Fibroblast of skin of left quadriceps (primary cell): ENCODE measurements at places on chromosomes 3 and 15.

DNA sequence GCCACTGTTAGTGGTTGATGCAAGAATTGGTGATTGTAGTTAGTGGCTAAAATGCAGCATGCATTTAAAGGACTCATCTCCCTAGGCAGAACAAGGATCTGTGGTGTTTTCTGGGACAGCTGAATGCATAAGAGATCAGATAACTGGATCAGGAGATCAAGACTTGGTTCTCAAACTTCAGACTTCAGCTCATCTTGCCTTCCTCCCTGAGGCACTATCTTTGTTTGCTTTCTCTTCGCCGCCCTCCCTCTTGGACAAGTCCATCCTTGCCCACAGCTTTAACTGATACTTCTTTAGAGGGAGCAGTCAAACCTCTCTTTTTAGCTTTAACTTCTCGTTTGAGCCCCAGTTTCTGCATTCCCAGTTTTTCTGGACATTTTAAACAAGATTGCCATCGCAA lies 195.4 kb upstream of the TPRG1 start:
- DNase-seq = no peak

GRCh38 chr3:146241523-146242240 lies 9.2 kb downstream of the PLSCR4 start:
- DNase-seq = no peak

DNA sequence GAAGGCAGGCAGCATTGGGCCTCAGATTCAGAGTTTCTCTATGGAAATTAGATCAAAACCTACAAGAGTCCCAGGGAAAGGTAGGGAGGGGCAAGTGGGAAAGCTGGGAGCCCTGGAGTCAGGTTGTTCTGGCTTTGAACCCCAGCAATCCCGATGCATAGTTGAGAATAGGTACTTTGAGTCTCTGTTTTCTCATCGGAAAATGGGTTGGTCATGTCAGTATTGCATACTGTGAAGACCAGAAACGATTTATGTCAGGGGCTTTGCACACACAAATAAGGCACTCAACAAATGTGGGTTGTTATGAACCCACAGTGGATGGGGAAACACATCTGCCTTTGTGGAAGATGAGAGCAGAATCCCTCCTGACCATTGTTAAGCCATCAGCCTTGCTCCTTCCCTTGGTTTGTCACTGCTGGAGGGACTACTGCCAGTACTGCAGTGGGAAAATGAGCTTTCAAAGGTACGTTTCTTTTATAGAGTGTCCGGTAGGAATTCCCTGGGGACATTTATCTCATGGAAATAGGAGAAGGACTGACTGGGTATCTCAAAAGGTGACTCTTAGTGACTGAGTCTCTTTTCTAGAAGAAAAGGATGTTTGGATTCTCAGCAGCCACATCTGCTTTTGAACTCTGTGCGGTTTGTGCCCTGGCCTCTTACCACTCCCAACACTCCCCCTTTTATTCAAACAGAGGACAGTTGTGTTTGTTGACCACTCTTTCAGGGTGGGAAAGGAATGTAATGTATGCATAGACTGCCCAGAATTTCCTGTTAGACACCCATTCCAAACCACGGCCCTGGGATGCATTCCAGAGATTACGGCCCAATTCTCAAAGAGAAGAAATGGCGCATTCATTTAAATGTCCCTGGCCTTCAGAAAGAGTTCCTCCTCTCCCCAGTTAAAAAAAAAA lies 54.6 kb upstream of the VILL start:
- peak; percentile 92 for DNase-seq

- no peak for DNase-seq
These were observed 14.6 kb upstream of the FAM107A start for GRCh38 chr3:58591517-58592510.

DNA sequence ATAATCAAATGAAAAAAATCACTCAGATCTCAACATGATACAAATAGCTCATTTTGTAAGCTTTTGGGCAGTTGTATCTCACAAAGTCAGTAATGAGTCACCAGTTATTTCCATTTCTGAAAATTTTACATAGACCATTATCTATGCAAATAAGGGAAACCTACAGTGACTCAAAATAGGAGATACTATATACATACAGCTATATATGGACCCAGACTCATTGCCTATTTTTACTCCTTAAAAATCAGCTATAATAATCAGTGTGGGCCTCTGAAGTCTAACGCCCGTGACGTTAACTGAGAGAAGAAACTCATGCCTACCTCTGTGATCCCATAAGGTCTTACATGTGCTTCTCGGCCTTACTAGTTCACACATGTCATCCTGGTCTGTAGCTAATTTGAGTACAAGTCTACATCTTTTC lies 31.6 kb downstream of the LRIG1 start:
- no peak for DNase-seq

GRCh38 chr15:42314818-42315217 lies 41.6 kb upstream of the TMEM87A start:
- DNase-seq = no peak

DNA sequence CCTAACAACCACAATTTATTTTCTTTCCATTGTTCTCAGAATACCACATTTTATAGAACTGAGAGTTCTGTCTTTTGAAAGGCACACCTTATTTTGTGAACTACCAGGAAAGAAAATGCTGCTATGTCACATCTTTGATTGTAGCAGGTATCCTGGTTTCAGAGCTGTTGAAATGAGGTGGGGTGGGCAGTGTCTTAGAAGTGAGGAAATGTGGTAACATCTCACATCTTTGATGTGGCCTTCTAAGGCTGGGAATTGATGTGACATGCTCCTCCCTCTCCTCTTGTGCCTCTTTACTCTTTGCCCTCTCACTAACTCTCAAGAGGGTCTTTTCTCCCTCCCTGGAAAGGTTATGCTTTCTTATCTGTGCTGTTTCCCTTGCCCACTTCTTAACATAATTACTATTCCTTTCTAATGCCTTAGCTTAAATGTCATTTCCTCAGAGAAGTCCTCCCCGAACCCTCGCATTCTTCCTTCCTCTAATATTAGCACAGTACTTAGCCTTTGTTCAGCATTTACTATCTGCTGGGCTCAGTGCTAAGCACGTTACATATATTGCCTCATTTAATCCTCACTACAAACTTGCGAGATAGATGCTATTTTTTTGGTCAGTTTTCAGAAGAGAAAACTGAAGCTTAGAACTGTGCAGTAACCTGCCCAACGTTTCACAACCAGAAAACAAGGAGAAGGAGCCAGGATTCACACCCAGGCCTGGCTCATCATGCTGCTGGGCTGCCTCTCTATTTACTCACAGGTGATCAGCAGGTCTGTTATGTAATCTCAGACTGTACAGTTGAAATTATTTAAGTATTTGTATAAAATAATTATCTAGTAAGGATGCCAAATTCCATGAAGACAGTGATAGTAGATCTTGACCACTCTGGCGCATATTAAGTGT lies 24.0 kb upstream of the SPTSSB start:
- DNase-seq = no peak

- no peak for DNase-seq
These were observed 13.5 kb upstream of the ZNF592 start for GRCh38 chr15:84734794-84735479.

DNA sequence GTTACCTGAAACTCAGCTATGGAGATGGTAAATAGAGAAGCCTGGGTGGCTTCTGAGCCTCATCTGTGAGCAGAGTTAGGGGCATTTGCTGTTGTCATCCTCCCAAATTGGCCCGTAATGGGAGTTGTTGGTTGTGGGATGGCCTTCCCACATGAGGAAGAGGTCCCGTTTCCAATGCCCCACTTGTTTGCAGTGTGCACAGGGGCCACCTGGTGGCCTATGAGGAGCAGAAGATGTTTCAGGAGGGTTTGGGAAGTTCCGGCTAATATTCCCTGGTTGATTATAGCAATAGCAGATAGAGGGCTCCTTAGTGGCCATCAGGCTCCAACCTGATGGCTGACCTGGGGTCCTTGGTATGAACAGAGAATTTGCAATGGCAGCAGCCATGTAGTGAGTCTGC lies 1546.5 kb downstream of the OTOL1 start:
- DNase-seq = no peak

GRCh38 chr15:57662802-57663201 lies 43.7 kb upstream of the POLR2M start:
- no peak for DNase-seq

GRCh38 chr3:144263706-144264105 lies 292.1 kb downstream of the DIPK2A start:
- no peak for DNase-seq

DNA sequence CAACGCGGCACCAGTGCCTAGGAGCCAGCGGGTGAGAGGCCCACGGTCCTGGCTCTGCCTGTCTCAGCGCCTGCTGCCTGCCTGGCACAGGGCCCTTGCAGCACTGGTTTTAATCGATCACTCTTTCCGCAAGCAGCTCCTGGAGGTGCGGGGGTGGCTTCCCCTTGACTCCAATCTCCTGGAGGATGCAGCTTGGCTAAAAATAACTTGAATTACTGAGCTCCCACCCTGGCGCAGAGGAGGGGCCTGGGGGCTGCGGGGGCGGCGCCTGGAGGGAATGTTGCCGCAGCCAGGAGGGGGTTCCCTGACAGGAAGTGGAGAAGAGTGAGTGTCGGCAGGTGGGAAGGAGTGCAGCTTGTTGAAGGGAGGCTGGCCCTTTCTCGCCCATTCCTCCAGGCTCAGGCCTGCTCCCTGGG lies 9.9 kb upstream of the RPL29 start:
- peak; percentile 44 for DNase-seq

- DNase-seq = peak; percentile 32
These were observed 6.3 kb upstream of the CDC25A start for GRCh38 chr3:48194446-48195071.

DNA sequence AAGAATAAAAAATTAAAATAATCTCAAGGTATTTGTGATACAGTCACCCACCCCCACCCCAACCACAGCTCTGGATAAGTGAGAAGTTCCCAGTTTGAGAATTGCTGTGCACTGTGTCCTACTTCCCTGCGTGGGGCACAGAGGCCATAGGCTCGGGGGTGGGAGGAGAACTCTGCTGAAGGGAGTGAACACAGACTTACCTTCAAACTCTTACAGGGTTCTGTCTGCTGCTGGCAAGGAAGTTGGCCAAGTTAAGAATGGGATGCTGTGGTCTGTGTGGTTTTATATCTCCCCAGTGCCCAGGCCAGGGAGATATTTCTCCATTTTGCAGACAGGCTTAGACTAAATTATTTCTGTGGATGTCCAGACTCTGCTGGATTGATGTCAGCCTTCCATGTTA lies 37.6 kb downstream of the SPTSSB start:
- DNase-seq = no peak

- DNase-seq = no peak
These were observed 70.0 kb upstream of the CCDC39 start for GRCh38 chr3:180749322-180749721.

- DNase-seq = no peak
These were observed 503.3 kb upstream of the CFAP20DC start for GRCh38 chr3:59553076-59553475.

- DNase-seq = no peak
These were observed 163.5 kb downstream of the GOLGA6L4 start for GRCh38 chr15:84398763-84399701.

DNA sequence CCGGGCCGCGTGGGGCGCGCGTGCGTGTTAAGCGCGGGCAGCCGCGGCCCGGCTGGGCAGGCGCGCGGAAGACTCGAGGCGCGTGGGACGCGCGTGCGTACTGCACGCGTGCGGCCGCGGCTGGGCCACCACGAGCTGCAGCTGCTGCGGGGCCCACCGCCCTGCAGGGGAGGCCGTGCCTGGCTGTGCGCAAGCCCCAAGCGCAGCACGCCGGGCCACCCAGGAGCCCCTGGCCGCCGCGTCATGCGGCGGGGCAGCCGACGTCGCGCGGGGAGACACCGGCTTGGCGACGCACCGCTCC lies 590 bp upstream of the TRIM71 start:
- no peak for DNase-seq

DNA sequence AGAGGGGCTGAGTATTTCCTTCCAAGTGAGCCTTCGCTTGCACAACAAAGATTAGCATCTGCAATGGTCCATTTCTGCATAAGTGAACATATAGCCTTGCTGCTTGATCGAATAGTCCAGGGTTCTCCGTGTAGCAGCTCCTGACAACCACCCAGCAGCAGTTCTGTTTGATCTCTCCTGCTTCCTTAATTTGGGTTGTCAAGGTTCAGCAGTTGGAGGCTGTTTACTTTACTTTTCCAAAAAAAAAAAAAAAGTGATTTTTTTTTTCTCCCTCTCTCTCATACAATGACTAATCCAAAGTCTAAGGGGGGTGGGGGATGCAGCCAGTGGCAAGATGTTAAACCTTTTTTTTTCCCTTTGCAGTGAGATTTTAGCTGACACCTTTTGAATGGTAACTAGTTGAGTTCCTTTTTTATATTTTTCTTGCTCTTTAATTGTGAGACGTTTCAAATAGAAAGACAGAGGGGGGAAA lies 3.6 kb downstream of the FOXP1 start:
- DNase-seq = no peak

DNA sequence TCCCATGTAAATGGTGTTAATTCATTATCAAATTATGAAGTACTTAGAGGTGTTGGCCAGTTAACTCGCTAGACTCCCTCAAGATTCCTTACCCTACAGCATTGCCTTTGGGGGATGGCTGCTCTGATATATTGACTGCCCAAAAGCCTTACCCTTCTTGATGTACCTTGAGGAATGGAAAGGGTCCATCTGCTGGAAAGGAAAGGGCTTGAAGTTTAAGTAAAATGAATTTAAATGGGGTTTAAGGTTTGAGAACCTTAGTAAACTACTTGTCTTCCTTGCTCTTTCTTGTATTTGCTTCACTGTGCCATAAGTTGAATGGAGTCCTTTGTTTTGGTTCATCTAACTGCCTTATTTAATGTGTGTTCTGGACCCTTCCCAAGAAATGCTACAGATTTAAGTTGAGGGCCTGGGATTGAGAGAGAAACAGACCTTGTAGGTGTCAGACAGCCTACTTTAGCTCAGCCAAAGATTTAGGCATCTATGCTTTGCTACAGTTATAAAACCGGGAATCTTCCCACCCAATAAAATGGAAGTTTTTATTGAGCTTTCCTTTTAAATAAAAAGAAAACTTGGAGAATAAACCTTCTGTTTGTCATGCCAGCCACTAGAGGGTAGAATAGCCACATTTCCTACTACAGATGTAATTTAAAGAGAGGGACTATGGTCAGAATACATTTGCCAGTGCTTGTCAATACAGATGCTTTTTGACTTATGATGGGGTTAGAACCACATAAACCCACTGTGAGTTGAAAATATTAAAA lies 25.3 kb downstream of the CMSS1 start:
- peak; percentile 30 for DNase-seq

- DNase-seq = no peak
These were observed 5.0 kb downstream of the MYO5A start for GRCh38 chr15:52523647-52524046.

GRCh38 chr15:61331019-61331418 lies 101.9 kb upstream of the RORA start:
- no peak for DNase-seq

DNA sequence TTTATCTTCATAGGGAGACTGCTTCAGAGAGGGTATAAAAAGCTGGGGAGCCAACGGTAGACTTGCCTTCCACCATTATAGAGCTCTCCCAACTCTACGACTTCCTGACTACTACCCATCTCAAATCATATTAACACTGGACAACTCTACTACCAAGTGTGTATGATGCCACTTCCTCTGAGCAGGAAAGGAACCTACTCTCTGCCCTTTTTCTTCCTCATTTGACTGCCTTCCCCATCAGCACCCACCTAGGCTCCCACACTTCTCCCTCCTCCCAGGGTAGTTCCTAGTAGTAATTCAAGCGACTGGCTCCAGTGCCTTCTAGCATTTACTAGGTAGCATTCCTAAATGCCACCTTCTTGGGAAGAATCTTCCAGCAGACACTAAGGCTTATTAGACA lies 24.5 kb upstream of the TBL1XR1 start:
- DNase-seq = no peak
